Hippocampal formation (tissue), 2 donors: ENCODE measurements at places on chromosomes 4 and X.

DNA sequence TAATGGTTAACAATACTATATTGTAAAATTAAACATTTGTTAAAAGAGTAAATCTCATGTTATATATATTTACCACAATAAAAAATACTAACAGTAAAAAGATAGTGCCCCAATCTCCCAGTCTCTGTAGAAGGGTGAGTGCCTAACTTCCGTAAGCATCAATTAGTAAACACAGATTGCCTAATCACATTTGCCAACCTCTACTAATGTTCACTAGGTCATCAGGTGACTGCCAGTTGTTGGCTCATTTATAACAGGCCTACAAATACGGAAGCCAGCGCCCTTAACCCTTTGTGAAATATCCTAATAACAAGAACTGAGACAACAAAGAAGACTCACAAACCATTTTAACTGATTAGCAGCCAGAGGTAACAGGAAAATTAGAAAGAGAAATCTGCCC, 345.1 kb downstream of the INPP4B start:
- no peak for DNase-seq

GRCh38 chr4:112120021-112120420, 25.2 kb upstream of the FAM241A start:
- no peak for DNase-seq

- DNase-seq, result no peak
Observed at GRCh38 chr4:97593248-97593647, 550.0 kb downstream of the STPG2 start.

DNA sequence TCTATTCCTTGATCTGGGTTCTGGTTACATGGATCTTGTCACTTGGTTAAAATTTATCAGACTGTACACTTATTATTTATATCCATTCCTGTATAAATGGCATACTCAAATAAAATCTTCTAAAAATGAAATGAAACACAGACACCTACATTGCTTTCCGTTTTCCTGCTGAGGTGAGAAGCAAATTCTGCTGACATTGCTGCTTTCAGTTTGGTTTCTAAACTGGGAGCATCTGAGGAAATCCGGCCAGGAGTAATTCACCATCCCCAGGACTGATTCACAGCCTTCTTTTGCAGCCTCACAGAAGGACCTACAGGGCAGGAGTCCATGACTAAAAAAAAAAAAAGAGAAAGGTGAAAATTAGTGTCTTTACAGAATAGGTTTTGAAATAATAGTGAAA, 93.6 kb downstream of the CORIN start:
- no peak for DNase-seq

DNA sequence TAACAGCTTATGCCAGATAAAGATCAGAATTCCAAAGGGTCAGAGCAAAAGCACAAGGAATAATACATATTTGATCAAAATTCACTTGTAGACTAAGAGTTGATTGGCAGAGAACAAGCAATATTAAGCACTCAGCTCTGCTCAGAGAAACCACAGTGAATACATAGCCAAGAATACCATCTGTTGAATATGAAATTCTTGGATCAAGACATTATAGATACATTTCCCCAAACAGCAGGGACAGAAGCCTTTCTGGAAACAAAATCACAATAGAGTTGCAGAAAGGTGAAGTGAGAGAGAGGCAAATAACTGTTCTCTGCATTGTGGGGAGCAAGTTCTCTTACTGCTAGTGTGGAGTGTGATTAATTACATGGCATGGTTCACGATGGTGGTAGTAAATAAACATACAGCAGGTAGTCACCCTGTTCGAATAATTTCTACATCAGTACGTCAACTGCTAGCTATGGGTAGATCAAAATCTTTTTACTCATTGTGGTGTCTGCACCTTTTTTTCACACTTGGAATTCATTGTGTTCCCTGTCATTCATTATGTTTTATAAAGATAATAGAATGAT, 366.7 kb downstream of the PCDH7 start:
- no peak for DNase-seq

DNA sequence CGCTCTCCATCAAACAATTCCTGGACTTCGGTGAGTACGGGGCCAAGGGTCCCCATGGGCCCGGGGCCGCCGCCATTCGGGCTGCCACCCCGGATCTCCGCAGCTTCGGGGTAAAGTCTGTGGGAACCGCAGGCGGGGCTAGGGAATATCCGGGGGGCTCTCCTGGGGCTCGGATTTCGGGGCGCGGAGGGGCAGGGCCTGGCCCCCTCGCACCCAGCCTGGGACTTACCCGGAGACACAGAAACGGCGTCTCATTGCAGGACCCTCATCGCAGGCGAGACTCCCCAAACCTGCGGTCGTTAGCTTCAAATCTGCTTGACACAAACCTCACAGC, 413 bp downstream of the PDK3 start:
- no peak for DNase-seq

- no peak for DNase-seq
Observed at GRCh38 chrX:45479835-45480422, 279.3 kb upstream of the DIPK2B start.

- no peak for DNase-seq
Observed at GRCh38 chr4:183353557-183353956, 31.3 kb upstream of the CLDN24 start.

- DNase-seq, result no peak
Observed at GRCh38 chr4:168562041-168562571, 65.3 kb downstream of the PALLD start.

DNA sequence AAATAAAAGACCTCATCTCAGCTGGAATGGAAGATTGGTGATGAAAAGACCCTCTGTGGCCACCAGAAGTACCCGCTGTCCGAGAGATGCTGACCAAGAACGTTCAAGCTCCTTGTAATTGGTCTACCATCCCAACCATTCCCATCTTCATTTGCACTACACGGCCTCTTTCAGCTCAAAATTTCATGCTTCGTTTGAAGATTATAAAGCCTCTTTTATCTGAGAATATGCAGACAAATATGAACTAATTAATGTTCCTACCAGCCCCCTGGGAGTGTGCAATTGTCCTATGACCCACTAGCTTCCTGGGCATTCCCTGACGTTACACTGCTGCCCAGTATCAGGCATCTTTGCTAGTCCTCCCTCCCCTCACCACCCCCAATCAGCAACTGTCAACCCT, 583.7 kb downstream of the MID1IP1 start:
- no peak for DNase-seq

- no peak for DNase-seq
Observed at GRCh38 chr4:76607266-76607799, 172.3 kb downstream of the SHROOM3 start.

- no peak for DNase-seq
Observed at GRCh38 chr4:164571593-164572390, 182.1 kb upstream of the SMIM31 start.
